ENCODE measurements at places on chromosomes 11 and 22.

GRCh38 chr22:44014241-44014640 lies 9.9 kb upstream of the PARVB start:
- DNase-seq = no peak

DNA sequence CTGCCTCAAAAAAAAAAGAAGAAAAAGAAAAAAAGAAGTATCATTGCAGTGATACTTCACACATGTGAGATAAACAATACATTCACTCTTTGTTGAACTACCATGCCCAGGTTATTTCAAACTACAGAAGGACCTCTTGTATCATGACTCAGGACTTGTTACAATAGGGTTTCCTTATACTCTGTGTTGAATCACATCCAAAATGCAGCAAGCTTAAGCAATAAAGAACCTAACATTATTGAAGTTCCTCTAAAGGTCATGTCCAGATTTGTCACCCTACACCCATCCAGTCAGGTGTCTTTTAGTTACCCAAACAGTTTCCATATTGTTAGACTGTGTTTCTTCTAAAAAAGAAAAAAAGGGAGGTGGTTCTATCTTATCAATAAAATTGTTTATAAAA lies 26.9 kb upstream of the ALKBH3 start:
- no peak for DNase-seq

- peak; percentile 10 for DNase-seq
Measured at GRCh38 chr11:116225236-116225635, 547.6 kb downstream of the BUD13 start.

- no peak for DNase-seq
Measured at GRCh38 chr11:117302228-117302627, 11.1 kb downstream of the BACE1-AS start.

- DNase-seq = peak; percentile 41
Measured at GRCh38 chr11:45885274-45885920, at the start of gene MAPK8IP1. Gene MAPK8IP1 (plus strand): TSS chr11:45885651. CDS start chr11:45885821, 170 bp downstream.

GRCh38 chr11:17720796-17721171 lies 1.4 kb downstream of the MYOD1 start:
- DNase-seq = no peak

DNA sequence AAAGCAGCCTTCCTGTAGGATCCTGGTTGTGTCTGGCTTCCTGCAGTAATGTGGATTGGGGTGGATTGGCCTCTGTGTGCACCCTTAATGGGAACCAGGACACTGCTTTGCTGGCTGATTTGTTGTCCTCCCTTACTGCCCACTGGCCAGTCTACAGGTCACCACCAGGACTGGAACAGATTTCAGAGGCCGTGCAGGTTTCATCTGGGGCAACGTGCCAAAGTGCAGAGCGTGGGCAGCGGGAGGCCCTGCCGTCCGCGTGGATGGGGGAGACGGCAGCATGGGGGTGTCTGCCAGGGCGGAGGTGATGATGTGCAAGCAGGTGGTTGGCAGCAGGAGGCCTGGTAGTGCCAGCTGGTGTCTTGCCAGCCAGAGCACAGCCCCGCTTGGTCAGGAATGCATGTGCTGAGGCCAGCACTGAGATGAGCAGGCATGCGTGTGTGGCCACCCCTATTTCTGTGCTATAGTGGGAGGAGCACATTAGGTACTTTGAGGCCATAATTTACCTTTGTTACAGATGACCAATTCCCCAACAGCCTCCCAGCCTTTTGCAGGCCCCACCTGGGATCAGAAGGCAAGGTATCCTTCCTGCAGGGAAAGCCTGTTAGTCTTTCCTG lies 24.3 kb downstream of the BCR start:
- no peak for DNase-seq

DNA sequence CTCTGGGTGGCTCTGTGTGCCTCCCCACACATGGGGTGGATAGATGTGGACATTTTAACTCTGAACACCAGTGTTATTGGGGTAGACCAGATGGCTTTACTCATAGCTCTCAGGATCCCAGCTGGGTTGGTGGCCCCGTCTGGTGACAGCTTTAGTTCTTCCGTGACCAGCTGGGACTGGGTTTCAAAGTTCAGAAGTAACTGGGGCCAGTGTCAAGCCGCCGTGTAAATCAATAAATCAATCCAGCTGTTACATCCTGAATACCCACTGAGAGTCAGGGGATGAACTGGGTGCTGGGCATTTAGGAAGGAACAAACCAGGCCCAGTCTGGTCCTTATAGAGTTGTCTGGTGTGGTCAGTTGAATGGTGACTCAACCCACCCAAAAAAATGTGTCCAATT lies 269.4 kb downstream of the CTTN start:
- no peak for DNase-seq

GRCh38 chr11:34633990-34634693 lies 13.2 kb downstream of the EHF start:
- peak; percentile 58 for DNase-seq

- DNase-seq = no peak
Measured at GRCh38 chr11:119389611-119390254, 8.2 kb upstream of the USP2 start.

GRCh38 chr11:119361056-119361787 lies 14.7 kb upstream of the MFRP start:
- peak; percentile 88 for DNase-seq

- no peak for DNase-seq
Measured at GRCh38 chr22:42418811-42419242, 13.4 kb downstream of the NFAM1 start.

DNA sequence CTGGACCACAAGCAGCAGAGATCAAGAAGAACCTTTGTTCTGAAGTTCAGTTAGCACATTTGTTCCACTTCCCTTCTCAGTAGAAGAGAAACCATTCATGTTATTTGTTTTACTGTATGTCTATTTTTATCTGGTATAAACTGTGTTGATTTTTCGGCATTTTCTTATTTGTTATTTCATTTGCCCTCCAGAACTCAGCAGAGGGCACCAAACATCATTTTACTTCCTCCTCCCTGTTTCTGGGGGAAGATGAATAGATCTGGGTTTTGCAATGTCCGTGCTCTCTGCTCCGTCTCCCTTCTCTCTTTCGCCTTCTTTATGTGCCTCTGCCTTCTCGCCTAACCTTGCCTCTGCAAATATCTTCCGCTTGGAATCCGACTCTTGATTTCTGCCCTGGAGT lies 366.9 kb downstream of the NTM start:
- DNase-seq = no peak

- DNase-seq = no peak
Measured at GRCh38 chr11:2555336-2555735, 110.5 kb downstream of the KCNQ1 start.

DNA sequence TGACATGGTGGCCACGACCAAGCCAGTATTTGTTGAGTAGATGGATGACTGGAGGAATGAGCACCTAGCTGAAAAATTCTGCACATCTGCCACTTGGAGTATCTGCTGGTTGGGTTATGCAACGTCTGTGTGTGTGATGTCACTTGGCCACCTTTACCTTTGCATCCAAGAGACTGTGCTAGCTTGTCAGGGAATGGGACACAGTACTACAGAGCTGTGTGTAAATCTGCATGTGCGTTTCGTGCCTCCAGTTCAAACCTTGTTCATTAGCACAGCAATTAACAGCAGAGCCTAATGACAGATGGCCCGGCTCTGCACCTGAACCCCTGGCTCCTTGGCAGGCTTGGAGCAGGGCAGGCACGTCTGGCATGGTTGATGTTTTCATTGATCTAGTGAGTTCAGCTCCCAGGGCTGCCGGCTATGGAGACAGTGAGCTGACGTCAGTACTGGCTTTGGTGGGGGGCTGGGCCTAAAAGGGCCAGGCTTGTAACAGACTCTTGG lies 188.4 kb upstream of the NAV2 start:
- DNase-seq = peak; percentile 21

GRCh38 chr11:17010851-17011420 lies 3.3 kb downstream of the PLEKHA7 start:
- no peak for DNase-seq

DNA sequence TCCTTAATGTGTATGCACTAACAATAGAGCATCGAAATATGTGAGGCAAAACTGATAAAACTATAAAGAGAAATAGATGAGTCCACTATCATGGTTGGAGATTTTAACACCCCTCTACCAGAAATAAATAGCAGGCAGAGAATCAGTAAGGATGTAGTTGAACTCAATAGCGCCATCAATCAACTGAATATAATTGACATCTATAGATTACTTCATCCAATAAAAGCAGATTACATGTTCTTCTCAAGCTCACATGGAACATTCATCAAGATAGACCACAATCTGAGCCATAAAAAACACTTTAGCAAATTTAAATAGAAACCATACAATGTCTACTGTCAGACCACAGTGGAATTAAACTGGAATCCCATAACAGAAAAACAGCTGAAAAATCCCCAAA lies 46.9 kb upstream of the NUP160 start:
- DNase-seq = no peak

DNA sequence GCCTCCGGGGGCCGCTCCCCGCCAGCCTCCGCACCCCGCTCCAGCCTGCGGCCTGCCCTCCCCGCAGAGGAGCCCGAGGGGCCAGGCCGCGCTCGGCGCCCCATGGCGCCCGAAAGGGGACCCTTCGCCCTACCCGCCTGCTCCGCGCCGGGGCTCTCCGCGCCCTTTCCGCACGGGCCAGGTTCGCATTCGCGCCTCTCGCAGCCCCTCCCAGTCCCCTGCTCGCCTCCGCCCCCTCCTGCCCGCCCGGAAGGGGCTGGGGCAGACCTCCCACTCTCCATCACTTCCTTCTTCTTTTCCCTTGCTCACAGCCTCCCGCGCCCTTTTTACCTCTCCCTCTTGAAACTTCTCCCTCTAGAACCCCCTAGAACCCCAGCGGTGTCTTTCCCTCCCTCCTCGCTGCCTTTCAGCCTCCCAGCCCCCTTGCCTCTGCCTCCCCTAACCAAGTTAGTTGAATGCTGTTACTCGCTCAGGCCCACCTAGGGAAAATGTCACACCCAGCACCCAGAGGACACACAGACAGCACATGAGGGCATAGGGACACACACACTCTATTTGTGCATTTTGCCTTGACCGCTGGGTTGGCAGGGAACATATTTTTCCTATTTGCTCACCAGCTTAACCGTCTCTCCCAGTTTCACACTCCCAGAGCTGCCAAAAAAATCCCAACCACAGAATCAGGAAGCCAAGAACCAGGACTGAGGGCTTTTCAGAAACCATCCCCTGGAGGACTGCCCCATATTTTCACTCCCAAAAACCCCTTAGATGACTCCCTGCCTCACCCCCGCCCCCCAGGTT lies at the start of gene SLC43A3:
SLC43A3 (minus strand) TSS at position 193 of the 798 bp plus-strand sequence. CDS start 949 bp downstream, outside the sequence.
- peak; percentile 95 for DNase-seq
